ENCODE measurements at places on chromosomes 1 and 21.

- no peak for DNase-seq
These were observed 126.9 kb downstream of the CLIC6 start for GRCh38 chr21:34795548-34796180.

GRCh38 chr1:77156214-77156613 lies 63.0 kb downstream of the PIGK start:
- no peak for DNase-seq

GRCh38 chr1:116916002-116916401 lies 6.3 kb downstream of the PTGFRN start:
- no peak for DNase-seq

DNA sequence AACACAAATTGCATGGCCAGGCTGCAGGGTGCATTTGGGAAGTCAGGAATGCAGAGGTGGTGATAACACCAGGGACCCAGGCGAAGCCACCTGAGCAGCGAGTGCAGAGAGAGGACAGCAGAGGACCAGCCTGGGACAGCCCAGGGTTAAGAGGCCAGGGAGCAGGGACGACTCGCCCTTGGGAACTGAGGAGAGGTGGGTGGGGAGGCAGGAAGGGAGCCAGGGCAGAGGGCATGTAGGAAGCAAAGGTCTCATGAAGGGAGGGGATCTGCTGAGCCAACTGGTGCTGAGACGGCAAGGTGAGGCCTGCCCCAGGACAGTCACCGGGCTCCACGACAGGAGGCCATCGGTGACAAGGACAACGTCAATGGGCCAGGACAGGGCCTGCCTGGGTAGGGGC lies 16.4 kb downstream of the KIF17 start:
- DNase-seq: no peak

DNA sequence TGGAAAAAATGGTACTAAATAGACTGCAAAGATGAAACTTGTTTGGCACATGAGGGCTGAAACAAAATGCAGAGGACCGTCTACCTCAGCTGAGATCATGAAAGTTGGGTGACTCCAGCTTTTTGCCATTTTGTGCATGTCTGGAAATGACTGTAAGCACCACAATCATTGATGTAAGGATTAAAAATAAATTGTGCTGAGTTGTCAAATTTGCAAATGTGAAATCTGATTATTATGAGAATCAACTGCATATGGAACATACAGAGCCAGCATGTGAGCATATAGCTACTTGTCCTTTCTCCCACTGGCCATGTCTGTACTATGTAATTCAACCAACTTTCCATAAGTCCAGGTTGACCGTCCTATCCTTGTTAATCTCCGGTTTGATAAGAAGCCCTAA lies 736.9 kb upstream of the PRMT6 start:
- no peak for DNase-seq

- no peak for DNase-seq
These were observed 83.9 kb downstream of the FASLG start for GRCh38 chr1:172742599-172743500.

- DNase-seq: no peak
These were observed 43.5 kb downstream of the STYXL2 start for GRCh38 chr1:167137332-167137781.

- DNase-seq: no peak
These were observed 22.8 kb downstream of the AKT3 start for GRCh38 chr1:243827206-243827605.

GRCh38 chr1:150650193-150650592 lies 20.8 kb upstream of the ENSA start:
- DNase-seq: no peak

- DNase-seq: no peak
These were observed 78.9 kb upstream of the JAK1 start for GRCh38 chr1:65045022-65045817.

DNA sequence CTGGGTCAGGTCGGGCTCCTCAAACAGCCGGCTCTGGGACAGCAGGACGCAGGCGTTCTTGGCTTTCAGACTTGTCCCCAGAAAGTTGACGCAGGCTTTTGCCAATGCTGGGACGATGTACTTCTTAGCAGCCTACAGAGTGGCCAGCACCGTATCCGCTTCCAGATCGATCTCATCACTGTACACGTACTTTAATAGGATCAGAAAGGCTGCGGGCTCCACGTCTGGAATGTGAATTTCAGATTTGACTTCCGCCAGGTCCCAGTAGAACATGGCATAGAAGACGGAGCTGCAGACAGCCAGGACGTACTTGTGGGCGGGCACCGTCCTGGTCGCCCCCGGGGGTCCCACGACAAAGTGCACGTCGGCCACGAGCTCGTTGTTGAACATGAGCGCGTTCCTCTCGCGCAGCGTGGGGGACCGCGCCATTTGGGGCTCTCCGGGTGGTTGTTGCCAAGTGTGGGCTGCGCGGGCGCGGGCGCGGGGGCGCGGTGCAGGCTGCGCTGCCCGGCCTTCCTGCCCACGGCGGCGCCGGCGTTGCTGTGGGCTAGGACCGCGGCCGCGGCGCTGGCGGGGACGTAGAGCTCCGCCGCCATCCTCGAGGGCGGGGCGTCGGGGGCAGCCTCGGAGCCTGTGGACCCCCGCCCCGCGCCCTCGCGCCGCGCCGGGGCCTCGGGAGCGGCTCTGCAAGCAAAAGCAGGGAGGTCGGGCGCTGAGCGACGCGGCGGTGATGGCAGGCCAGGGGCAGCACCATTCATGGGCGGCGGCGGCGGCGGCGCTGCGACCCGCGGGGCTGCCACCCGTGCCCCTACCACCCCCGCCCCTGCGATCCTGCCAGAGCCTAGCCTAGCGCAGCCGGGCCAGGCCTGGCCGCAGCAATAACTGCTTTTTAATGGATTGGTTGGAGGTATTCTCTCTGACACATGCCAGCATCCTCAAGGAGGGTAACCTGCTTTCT lies 10.6 kb downstream of the CNR2 start:
- DNase-seq: no peak

DNA sequence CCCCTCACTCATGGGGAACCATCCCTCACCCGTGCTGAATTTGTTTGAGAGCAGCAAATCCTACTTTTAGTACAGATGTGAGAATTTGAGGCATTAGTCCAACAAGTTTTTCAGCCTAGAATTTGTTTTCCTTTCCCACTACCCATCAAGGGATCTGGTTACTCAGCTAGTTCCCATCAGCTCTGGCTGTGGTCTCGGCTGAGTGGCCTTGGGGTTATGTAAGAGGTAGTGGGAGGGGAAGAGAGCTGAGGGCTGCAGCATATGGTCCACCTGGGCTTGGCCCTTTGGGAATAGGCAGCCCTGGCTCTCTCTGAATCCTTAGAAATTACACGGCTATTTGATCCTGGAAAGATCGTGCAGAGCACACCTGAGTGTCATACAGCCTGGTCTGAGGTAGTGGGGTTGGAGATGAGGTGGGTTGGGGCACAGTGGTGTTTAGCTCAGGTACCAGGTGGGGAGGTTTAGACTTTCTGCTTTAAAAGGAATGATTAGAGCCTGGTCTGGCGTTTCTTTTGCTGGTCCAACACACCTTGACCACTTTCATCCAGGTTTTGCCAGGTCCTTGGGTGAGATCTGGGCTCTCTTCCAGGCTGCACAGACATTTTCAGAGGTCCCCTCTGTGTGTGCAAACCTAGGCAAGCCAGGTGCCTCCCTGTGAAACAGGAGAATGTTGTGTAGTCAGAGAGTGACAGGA lies 4.2 kb downstream of the GSTM4 start:
- DNase-seq: no peak

- DNase-seq: no peak
These were observed 21.2 kb upstream of the FAM131C start for GRCh38 chr1:16094453-16095158.

DNA sequence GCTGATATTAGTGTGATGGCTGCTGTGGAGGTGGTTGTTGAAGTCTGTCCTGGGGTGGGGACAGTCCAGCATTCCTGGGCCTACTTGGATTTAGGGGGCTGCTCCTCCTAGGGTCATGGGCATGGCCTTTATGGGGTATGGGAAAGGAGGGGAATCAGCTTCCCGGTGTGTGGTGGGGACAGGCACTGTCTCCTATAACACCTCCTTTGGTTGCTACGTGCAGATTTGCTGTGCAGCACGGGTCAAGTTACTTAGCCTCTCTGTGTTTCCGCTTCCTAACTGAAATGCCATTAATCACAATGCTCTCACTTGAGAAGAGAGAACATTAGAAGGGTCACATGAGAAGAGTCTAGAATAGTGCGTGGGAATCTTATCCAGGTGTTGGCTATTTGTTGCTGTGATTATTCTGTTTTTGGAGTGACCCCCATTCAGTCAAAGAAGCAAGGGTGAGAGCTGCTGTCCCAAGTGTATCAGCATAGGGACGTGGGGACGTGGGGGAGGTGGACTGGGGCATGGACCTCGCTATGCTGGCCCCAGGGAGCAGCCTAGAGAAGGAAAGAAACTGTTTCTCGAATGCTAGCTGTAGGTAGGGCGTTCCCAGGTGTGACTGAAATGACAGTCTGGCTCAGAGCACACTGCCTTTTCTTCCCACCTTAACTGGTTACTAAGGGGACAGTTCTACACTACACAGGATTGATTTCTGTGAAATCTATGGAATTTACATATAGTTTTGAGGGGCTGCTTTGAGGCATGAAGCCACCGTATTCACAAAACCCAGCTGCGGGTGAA lies 19.9 kb downstream of the SOX13 start:
- no peak for DNase-seq

DNA sequence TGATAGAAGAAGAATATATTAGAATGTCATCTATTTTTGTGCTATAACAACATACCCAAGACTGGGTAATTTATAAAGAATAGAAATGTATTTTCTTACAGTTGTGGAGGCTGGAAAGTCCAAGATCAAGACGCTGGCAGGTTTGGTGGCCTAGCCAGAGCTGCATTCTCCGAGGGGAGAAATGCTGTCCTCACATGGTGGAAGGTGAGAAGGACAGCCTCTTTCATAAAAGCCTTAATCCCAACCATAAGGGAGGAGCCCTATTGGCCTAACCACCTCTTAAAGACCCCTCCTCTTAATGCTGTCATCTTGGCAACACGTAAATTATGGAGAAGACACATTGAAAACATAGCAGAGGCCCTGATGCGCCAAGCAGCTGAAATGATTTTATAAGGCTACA lies 60.1 kb upstream of the KAZN start:
- DNase-seq: no peak
